ENCODE measurements at places on chromosomes 16 and 17.
A peak's percentile ranks its signal among the peaks of the same experiment; 100 is the strongest.

DNA sequence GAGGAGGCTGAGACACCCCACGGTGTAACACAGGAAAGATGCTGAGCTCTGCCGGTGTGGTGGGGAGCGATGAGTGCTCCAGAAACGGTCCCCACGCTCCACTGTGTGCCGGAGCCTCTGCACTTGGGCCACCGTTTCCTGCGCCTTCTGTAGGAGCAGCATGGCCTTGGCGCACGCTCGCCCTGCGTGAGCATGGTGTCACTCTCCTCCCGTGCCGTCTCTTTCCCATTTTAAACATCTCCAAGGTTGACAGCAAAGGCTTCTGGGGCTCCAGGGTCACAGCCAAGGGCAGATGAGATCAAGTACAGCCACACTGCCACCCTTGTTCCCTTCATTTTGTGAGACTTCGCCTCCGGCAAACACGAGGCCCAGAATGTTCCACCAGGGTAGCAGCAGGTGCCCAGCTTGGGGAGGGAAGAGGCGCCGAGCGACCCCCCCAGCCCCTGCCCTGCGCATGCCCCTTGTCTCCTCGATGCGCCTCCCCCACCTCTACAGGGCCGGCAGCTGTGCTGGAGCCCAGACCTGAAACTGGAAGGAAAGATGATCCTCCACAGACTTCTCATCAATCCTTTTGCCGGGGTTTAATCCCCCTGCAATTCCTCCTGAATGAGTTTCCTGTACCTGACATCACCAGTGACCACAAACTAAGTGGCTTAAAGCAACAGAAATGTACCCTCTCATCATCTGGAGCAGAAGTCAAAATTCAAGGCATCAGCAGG lies 19.9 kb upstream of the OSGIN1 start:
- DNase-seq: no peak

- DNase-seq: peak; percentile 36
Observed at GRCh38 chr16:68993885-68994284, 111.6 kb upstream of the HAS3 start.

DNA sequence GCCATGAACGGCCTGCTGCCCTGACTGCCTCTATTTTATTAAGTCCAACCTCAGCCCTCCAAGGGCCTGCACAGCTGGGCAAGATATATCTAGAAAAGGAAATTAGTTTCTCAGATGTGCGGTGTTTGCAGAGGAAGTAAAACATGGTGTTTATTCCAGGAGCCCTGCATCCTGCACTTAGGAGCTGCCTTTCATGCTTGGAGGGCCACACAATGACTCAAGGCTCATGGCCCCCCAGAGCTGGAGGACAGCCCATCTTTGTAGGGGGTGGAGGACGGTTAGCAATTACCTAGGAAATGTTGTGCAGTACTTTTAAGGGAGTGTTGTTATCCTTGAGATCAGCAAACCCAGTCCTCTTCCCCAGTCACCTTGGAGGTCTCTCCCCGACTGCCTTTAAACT lies 80.5 kb downstream of the COPRS start:
- DNase-seq: no peak

DNA sequence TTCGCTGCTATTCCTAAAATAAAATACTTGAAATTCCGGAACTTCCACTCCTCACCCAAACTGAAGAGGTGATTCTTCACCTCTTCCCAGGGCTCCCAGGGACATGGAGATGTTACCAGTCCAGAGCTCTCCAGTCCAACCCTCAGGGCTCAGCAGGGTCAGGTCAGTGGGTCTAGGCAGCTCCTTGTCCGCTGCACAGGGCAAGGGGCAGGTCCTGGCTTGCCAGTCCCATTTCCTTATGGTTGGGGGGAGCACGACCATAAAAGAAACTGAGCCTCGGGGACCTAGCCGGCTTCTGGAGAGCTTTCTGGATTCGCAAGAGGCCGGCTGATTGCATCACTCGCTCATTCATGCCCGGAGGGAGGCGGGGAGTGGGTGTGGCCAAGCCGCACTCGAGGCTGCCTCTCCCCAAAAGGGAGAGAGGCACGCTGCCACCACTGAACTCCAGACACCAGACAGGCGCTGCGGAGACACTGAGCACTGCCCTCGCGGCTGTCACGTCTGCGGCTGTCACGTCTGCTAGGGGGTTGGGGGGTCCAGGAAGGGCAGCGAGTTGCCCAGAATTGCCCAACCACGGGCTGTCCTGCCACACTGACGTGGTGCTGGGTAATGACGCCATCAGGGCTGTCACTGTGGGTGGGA lies 15.8 kb downstream of the SLC7A5 start:
- peak; percentile 40 for DNase-seq

DNA sequence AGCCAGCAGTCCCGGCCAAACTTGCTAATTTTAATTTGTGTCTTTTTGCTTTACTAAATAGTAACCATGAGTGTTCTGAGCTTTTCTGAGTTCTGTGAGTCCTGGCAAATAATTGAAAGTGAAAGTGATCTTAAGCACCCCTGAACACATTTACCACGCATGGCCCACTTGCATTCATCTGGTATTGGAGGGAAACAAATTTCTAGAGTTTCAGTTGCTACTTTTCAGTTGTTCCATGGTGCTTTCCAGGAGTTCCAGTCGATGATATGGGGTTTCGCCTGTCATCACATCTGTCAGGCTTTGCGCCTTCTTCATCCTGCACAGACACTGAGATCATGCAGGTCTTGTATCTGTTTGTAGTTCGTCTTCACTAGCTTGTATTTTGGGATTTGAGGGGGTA lies 44.1 kb downstream of the CRLF3 start:
- no peak for DNase-seq

GRCh38 chr16:64983231-64983630 lies 138.6 kb downstream of the CDH11 start:
- no peak for DNase-seq

DNA sequence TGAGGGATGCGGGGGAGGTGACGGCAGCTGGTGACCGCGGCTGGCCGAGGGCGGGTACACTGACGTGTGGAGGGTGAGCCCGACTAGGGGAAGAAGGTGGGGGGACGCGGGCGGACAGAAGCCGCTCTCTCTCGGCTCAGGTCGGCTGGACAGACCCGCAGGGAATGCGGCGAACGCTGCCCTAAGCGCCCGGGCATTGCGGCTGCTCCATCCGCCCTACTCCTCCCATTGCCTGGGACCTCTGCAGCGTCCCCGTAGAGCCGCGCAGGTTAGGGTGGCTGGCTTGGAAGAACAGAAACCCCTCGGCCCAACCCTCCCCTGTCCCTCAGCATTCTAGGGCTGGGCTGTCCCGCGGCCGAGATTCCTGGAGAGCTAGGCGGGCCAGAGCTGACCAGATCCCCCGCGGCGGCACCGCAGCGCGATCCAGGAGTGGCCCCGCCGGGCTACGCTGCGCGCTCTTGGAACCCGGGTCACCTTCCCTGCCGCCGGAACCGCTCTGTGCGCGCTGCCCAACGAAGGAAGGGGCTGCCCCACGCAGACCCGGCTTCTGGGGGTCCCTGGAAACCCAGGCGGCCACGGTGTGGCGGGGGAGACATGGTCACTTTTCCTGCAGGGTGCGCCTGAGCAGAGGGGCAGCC lies 3.0 kb downstream of the DLX4 start:
- no peak for DNase-seq

GRCh38 chr17:2123375-2124251 lies 68.7 kb downstream of the HIC1 start:
- DNase-seq: no peak

DNA sequence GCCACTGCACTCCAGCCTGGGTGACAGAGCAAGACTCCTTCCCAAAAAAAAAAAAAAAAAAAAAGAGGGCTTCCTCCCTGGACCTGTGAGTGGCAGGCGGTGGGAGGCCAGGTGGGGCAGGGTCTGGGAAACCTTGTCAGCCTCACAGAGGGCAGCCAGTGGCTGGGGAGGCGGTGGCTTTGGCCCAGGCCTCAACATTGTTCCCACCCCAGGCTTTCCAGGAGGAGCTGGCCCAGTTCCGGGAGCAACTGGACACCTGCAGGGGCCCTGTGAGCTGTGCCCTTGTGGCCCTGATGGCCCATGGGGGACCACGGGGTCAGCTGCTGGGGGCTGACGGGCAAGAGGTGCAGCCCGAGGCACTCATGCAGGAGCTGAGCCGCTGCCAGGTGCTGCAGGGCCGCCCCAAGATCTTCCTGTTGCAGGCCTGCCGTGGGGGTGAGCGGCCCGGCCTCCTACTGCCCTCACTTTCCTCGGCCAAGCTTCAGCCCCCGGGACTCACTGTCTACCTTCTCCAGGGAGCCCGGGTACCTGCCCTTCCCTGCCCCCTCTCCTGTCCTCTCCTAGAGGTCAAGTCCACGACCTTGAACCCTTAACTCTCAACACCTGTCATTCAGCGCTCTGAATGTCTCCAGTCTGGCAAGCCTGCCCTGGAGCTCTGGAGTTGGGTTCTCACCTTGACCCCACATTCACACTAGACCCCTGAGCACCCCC lies 12.4 kb downstream of the ZNF213 start:
- DNase-seq: no peak

DNA sequence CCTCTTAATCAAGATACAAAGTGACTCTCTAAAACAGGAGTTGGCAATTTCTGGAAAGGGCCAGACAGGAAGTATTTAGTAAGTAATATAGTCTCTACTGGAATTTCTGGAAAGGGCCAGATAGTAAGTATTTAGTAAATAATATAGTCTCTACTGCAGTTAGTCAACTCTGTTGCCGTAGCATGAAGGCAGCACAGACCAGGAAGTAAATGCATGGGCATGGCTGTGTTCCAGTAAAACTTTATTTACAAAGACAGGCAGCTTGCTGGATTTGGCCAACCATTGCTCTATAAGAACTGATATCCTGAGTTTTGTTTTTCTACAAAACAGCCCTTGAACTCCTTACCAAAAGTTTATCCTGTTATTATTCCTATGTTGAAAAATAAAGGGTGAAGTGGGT lies 16.9 kb downstream of the LDAF1 start:
- DNase-seq: no peak

DNA sequence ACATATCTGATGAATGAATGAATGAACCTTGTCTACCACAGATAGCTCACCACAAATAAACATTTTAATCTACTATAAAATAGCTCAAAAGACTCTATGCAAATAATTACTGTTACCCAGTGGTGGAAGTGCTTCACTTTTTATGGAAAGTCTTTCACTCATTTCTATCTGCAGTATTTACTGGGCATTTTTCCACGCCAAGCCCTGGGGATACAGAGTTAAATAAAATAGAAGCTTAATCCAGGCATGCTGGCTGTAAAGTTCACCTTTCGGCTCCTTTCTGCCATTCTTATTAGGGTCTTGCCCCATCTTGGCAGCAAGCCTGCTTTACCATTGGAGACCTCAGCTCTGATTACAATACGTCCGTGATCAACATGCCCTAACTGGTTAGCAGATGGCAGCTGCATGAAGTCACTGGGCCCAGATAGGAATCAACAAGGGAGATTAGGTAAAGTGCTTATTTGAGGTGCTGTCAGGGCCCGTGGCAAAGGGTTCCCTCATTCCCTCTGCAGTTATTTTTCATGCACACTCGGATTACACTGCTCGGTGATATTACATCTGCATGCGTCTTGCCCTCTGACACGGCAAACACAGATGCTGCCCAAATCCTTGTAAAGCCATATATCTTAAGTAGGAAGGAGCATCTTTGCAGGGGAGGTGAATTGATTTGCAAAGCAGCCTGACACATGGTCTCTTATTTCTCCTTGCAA lies 648.9 kb downstream of the WWOX start:
- no peak for DNase-seq

- no peak for DNase-seq
Observed at GRCh38 chr17:60671482-60671881, 6.2 kb upstream of the BCAS3 start.

DNA sequence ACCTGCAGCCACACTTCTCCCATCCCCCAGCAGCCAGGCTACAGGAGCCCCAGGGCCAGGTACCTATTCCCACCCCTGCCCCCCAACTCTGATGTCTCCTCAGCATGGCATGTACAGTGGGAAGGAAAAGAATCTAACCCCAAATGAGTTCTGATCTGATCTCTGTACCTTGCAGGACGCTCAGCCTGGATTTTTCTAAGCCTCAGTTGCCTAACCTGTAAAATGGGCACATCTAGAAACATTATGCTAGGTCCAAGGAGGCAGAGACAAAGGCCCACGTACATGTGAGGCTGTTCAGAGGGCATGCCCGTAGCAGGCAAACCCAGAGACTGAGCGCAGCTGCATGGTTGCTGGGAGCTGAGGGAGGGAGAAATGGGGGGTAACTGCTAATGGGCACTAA lies 35.1 kb downstream of the SLC38A8 start:
- no peak for DNase-seq

GRCh38 chr17:17104494-17104893 lies 62.2 kb downstream of the MPRIP start:
- DNase-seq: no peak

- no peak for DNase-seq
Observed at GRCh38 chr16:28879261-28879840, 1.1 kb downstream of the ATP2A1 start.

DNA sequence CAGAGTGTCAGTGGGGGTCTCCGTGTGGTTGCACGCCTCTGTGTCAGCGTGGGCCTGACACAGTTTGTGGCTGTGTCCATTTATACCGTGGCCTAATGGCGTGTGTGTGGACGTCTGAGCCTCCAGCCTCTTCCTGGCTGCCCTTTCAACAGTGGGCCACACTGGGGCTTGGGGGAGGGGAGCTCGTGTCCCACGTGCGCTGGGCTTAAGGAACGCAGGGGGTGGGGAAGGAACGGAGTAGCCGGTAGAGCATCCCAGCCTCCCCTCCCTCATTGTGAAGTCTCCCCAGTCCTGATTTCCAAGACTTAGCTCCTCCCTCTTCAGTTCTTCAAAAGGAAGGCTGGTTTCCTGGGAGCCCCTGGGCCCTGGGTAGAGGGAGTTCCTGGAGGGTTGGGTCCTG lies 9.5 kb upstream of the HES7 start:
- DNase-seq: no peak

DNA sequence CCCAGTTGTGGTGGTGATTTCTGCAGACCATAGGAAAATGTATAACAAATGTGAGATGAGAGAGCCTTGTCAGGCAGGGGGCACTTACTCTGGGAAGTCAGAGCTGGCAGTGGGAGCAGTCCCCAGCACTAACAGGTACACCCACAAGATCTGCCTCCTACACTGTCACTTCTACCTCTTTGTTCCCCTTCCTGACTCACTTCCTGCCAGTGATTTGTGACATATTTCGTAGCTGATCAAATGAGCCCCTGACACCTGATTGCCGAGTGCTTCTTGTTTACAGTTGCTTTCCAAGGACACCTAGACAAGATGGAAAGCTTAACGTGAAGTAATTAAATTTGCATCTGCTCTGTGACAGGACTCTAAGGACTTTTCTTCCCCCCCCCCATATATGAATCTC lies 40.5 kb downstream of the FTO start:
- DNase-seq: no peak

Data from HFF-Myc (cell line).